Activated T-helper 1 cell treated with Interleukin-2 at 50 U/mL for 16 hours (primary cell): ENCODE measurements at places on chromosomes 4 and X.

DNA sequence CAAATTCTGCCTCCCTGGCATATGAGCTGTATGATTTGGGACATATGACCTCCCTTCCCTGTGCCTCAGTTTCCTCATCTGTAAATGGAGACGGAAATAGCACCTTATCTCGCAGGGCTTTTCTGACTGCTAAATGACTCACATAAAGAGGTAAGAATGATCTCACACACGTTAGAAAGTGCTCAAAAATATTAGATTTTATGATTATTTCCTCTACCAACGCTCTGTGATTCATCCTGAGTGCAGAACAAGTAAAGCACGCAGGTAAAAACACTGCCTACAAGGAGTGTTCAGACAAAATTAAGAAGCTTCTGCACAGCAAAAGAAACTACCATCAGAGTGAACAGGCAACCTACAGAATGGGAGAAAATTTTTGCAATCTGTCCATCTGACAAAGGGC, 21.1 kb downstream of the ACSL1 start:
- no peak for DNase-seq

- DNase-seq: no peak
These were observed 30.8 kb downstream of the CPLX1 start for GRCh38 chr4:794900-795725.

DNA sequence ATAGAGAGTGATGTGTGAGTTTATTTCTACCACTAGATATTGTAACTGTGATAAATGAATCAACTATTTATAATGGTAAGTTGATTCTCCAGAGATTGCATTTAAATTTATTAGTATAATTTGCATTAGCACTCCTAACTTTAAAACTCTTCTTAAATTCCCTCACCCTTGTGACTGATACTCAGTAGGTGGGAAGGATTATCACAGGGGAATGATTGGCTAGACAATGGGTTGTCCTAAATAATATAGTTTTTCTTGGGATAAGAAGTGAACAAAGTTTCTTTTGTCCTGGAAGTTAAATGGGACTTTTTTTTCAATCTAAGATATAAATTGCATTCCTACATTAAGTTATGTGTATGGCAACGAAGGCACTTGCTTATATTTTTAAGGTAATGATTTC, 169.2 kb upstream of the PITX2 start:
- DNase-seq: no peak

GRCh38 chrX:12950851-12951594, 23.9 kb upstream of the TMSB4X start:
- DNase-seq: peak; percentile 54

DNA sequence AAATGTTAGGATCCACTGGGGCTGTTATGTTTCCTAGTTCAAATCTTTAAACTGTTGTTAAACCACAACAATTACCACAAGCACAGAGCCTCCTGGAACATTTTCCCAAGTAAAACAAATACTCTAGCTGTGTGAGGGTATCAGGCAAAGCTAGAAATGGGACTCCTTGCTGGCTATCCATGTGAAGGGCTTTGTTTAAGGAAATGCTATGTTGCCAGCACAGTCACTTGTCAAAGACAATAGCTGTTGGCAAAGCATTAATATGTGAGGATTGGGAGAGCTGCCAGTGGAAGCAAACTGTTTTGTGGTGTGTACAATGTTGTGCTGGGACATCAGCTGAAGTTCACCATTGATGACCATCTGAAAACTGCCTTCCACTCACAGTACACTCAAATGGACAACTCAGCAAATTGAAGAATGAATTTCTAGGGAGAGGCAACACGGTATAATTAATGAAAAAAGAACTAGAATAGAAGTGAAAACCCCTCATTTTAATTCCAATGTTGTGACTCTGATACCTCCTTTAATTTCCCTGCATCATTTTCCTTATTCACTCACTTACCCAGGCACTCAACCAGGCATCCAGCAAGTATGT, 100.8 kb downstream of the ANXA3 start:
- DNase-seq: no peak

DNA sequence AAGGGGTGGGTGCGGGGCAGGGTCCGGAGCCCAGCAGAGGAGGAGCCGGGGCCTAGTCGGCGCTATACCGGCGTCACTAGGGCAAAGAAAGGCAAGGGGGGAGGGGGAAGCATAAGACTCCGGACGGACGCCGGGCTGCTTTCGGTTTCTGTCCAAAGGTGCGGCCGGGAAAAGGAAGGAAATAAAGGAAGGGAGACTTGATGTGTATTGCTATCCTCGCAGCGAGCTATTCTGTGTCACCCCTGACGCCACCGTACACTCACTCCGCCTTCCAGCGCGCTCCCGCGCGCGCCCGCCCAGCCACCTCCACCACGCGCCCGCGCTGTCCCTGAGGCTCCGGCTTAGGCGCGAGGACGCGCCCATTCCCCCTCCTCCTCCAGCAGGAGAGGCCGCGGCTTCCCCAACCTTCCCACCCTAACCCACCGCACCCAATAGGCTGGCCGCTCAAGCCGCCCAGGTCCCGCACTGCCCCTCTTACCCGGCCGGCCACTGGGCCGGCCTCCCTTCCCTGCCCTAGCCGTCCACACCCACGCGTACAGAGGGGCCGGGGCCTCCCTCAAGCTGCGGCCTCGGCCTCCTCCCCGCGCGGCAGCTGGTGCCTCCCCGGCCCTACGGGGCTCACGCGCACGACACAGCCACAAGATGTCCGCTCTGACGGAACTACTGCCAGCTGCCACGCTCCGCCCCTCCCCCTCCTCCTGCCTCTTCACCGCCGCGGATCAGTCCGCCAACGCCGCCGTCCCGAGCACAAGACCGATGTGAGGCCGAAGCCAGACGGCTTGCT, at the start of gene UBE2D3:
TSS of gene UBE2D3 (minus strand) at position 662 of the 784 bp plus-strand sequence. CDS start 1,043 bp downstream, outside the sequence.
- DNase-seq: peak; percentile 90

DNA sequence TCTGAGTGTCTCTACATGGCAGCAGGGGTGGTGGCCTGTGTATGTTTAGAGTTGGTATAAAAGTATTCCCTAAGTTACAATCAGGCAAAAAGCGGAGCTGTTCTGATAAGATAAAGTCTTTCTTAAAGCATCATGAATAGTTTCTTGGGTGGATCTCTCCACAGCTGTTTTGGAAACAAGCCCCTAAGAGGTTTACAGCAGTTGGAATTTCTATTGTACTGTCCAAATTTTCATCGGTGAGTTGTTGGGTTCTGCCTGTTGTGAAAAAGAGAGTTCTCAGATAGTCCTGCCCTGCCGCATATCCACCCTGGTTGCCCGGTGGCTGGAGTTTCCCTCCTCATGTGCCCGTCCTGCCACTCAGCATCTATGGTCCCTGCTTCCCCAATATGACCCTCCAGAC, 50.1 kb downstream of the C4orf51 start:
- no peak for DNase-seq

DNA sequence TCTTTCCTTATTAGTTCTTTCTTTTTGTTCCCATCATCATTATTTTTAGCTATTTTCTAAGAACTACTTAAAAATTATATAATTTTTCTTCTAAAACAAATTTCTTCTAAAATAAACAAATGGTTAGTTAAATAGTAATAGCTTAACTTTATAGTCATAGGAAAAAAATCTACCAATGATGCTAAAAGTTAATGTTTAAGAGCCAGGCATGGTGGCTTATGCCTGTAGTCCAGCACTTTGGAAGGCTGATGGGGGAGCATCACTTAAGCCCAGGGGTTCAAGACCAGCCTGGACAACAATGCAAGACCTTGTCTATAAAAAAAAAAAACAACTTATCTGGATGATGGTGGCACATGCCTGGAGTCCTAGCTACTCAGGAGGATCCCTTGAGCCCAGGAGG, 127.1 kb upstream of the ANXA3 start:
- no peak for DNase-seq

DNA sequence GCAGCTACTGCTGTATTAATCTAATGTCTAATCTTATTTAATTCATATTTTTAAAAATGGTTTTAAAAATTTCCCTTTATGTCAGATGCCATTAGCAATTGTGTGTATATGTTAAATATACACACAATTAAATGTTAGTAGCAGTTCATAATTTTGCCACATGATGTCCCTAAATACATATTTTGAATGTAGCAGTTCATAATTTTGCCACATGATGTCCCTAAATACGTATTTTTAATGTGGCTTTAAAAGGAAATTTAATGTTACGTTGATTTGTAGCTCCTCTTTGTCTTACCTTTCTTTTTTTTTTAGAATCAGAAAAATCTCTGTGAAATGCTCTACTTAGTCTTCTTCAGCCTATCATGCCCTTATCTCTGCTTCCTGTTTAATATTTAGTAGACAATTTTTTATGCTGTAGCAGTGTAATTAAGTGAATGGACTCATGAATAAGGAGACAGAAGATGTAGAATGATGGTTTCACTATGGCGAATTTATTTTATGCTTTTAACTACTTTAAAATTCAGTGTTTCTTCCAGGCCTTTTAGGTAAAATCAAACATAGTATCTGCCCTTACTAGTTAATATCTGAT, 26.1 kb downstream of the RBM46 start:
- DNase-seq: no peak
